ENCODE measurements at places on chromosomes 4 and X.

GRCh38 chr4:10273030-10273429 is 156.4 kb upstream of the WDR1 start:
- no peak for DNase-seq

DNA sequence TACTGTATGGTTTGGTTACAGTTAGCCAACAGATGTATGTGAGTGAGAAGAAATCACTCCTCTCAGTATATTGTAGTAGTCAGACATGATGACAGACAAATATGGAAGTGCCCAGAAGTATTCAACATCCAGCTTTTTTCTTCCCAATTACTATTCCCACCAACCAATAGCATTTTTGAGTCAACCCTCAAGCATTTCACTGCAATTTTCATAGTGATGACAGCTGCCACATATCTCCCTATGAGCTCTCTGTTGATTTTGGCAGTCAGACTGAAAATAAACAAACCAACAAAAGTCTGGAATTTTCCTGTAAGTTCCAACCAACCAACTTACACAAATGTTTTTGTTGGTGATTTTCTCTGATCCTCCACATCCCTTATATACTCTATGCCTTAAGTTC is 8.2 kb upstream of the TRAM1L1 start:
- no peak for DNase-seq

DNA sequence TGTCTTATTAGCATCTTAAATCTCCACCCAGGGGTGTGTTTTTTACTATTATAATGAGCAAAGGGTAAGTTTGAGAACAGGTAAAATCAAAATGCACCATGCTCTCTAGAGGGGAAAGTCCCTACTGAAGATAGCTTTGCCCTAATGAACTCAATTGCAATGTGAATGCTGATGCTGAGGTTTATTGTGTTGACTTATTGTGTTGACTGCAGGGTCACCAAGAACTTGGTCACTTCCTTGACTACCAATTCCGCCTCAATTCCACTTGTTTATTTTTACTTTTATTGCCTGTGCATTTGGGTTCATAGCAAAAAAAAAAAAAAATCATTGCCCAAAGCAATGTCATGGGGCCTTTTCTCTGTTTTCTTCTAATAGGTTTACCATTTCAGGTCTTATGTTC is 67.7 kb upstream of the SRD5A3 start:
- no peak for DNase-seq

- no peak for DNase-seq
Observed at GRCh38 chr4:40283968-40284367, 51.2 kb upstream of the CHRNA9 start.

GRCh38 chrX:68234171-68234910 is 199.0 kb downstream of the OPHN1 start:
- DNase-seq = no peak

DNA sequence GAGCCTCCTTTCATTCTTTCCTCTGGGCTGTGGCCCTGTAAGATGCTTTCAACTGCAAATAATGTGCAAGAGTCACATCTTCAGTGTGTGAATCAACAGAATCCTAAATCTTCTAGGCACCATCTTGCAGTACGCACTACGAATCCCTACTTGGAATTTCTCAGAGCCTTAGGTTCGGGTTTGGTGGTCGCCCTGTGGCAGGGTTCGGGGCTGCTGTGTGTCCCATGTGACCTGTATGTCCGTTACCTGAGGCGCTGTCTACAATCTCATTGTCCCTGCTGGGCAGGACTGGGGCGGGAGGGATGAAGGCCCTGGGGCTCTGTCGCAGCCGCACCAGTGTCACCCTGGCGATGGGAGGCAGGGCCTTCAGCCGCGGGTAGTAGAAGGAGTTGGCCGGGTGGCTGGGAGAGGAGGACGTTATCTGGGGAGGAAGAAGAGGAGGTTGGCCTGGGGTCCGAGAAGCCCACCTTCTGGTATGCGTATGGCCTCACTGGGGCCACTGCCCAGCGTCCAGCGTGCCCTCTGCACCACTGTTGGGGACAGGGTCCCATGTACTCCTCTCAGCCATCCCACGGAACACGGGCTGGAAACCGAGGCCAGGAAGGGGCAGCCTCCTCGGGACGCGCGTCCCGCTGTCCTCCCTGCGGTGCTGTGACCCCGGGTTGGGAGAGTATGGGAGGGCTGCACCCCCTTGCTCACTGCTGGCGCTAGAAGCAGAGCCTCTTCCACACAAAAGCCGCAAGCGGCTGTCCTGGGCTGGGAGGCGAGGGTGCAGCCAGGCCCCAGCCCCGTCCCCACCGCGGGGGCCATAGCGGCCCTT is 2.0 kb downstream of the SPON2 start:
- DNase-seq = no peak

- DNase-seq = no peak
Observed at GRCh38 chr4:4919927-4920326, 60.5 kb downstream of the MSX1 start.

GRCh38 chr4:39494354-39494753 is 32.9 kb downstream of the UGDH start:
- no peak for DNase-seq

DNA sequence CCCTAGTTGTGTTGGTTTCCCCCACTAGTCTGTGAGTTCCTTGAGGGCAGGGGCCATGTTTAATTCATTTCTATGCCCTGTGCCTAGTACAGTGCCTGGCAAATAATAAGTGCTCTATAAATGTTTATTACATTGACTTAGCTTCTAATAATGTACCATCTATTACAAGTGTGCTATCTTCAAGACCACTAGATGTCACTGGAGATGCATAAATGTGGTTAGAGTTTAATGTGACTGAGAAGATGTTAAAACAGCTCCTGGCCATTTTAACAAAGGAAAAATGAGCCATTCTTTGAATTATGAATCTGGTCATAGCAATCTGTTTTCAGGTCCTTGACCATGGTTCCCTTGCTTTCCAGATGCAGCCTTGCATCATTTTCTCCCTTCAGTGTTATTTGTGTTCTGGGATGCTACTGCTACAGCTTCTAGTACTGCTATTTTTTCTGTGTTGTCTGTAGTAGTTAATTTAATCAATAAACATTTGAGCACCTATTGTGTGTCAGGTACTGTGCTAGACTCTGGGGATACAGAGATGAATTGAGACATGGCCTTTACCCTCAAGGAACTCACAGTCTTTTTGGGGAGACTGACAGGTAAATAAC is 43.2 kb downstream of the SLC9A6 start:
- DNase-seq = no peak

- DNase-seq = no peak
Observed at GRCh38 chr4:98939892-98940298, 11.0 kb upstream of the EIF4E start.

DNA sequence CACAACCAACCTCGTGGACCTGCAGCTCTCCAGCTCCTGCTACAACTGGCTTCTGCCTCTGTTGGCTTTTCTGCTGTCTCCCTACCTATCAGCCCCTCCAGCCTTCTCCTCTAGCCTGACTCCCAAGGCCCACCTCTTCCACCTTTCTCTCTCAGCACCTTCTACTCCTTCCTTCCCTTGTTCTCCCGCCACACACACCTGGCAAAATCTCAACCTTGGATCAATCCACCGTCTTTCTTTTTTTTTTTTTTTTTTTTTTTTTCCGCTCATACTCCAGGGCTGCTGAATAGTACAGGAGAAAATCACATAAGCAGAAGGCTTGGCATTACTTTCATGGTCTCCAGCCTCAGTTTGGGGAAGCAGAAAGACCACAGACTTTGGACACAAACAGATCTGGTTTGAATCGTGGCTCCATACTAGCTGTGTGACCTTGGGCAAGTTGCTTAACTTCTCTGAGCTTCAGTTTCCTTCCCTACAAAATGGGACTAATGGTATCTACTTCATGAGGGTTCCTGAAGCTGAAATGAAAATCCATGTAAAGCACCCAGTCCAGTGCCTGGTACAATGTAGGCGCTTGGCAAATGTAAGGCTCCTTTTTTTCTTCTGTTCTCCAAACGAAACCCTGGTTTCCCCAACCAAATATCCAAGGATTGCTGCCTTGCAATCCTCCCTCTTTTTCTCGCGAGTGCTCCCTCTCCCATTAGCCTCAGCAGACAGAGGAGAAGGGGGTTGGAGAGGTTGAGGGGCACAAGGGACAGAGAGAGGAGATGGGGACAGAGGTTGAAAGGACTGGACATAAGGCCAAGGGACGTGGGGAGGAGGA is 1.7 kb downstream of the FGD1 start:
- no peak for DNase-seq

DNA sequence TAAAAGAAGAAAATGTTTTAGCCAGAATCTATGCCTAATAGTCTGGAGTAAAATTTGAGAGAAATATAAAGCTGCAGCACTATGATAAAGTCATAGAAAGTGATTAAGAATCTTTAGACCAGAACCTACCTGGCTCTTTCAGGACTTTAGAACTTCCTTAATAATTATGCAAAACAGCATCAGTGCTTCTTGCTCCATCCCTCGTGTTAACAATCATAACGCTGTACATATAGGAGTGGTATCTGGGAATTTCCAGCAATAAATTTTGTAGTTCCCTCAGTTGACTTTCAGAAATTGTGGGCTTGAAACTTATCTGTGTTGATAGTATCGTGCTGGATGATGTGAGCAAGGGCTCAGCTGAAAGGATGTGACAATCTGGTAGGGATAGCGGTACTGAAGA is 102.1 kb upstream of the RASGEF1B start:
- no peak for DNase-seq

- DNase-seq = no peak
Observed at GRCh38 chrX:110268886-110269285, 49.0 kb downstream of the AMMECR1 start.

DNA sequence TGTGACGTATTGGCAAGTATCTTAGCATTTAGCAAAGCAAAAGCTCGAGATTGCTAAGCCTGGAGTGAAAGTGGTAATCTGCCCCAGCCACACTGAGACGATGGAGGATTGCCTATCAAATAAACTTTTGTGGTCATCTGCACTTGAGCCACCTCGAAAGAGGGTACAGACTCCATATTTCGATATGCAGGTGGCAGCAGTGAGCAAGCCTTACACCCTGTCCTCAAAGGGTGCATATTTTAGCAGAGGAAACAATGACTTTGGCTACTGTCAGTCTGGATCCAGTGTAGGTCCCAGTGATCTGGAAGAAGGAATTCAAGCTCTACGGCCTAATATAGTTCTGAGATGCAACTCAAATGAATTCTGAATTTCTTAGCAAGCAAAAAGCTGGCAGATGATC is 153.9 kb downstream of the ATG4A start:
- DNase-seq = no peak

- DNase-seq = no peak
Observed at GRCh38 chr4:12729384-12729783, 754.8 kb downstream of the RAB28 start.

DNA sequence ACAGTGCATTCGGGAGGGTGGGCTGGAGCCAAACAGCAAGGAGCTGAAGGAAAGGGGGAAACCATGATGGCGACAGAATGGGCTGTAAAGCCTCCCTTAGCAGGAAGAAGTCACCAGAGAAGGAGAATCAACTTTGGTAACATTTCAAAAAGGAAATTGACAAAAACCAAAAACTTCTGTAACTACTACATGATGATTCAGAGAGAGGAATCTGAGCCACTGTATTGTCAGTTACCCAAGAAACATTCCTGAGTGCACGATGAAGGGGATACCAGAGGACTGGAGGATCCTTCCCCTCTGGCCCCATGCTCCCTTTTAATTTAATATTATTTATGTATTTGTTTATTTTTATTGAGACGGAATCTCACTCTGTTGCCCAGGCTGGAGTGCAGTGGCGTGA is 26.3 kb downstream of the PDHA1 start:
- DNase-seq = no peak
